ENCODE measurements at places on chromosomes 3 and 15. TPM values are rescaled to one million over a fixed set of nuclear protein-coding genes. Genes with fewer than 3 reads are reported as not detected.

DNASE1L3 gene
- 3.7 TPM for total RNA-seq

SLC27A2 gene
- 3.8 TPM for total RNA-seq

FOXB1 gene
- 2.1 TPM for total RNA-seq

DUOXA2 gene
- total RNA-seq: not detected

PIGZ gene
- 3.0 TPM for total RNA-seq

UCN2 gene
- not detected for total RNA-seq

PLSCR4 gene
- 43.8 TPM for total RNA-seq

Measured in spinal cord (tissue), 10 donors.